Cardiac septum (tissue), 1 donor: ENCODE measurements at places on chromosomes 6 and 20. TPM values are rescaled to one million over a fixed set of nuclear protein-coding genes. Genes with fewer than 3 reads are reported as not detected.

- DNase-seq = no peak
Measured at GRCh38 chr6:133428295-133428694, 187.1 kb downstream of the EYA4 start.

- no peak for DNase-seq
Measured at GRCh38 chr6:9977411-9977810, 437.5 kb downstream of the TFAP2A start.

- DNase-seq = peak; percentile 90
Measured at GRCh38 chr20:46206025-46206424, 87.9 kb downstream of the CD40 start.

DNA sequence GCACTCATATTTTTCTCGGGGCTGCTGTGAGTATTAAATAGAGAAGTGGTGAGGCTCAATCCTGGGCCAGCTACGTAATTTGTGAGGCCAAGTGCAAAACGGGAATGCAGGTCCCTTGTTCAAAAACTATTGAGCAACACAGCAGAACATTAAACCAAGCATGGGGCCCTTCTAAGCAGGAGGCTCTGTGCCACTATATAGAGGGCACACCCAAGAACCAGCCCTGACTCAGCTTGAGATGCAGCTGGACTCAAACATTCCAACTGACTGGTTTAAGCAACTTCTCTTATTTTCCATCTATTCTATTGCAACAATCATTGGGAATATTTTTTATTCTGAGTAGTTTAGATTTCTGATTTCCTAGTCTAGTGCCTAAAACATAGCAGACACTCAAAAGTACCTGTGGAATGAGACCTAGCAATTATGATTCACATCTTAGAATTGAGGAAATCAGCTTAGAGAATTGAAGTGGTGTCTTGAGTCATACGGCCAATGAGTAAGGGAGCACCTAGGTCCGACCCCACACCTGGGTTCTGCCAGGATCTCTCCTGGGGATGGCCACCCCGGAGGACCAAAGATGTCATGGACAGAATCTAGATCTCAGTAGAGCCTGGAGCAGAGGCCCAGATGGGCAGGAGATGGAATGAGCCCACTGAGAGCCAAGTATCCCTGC lies 1.3 kb downstream of the SIRPB2 start:
- no peak for DNase-seq

DNA sequence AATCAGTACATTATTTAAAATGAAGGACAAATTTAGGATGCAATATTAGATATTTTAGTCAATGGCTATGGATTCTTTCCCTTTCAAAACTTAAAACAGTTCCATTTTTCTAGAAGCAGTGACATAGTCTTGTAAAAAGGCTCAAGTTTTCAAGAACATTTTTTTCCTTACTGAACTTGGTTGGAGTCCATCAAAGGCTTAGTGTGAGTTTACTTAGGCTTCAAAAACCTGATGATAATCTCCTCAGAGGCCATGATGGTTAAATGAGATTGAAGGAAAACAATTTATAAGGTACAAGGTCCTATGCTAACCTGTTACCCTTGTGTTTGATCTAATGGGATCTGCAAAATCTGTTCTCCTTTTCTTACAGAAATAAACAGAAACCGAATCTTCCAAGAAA lies 531.8 kb downstream of the UTRN start:
- DNase-seq = no peak

DNA sequence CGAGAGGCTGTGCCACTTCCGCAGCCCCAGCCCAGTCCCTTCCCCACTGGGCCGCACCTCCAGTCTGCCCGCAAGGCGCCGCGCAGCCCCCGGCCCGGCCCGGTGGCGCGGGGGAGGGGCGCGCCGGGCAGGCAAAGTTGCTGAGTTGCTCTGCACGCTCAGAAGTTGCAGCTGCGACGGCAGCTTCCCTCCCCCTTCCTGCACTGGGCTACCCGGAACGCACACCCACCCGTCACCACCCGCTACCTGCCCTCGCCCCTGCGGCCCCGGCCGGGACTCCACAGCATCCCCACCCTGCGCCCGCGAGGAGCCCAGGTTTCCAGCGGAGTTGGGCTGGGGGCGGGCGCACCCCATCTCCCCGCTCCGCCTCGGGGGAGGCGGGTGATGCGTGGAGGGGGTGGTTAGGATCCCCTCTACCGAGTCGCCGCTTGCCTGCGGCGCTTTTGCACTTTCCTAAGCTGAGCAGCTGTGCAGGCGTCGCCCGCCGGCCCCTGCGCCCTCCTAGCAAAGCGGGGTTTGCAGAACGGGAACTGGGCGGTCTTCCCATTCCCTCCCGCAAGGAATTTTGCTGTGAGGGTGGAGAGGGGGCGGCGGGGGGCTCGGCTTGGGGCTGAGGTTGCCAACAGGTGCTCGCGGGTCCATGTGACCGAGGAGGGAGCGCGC lies 55.9 kb upstream of the RREB1 start:
- peak; percentile 84 for DNase-seq

Gene CTCFL
- total RNA-seq = not detected

GRCh38 chr6:98131290-98131990 lies 702.9 kb upstream of the POU3F2 start:
- DNase-seq = no peak

- DNase-seq = no peak
Measured at GRCh38 chr6:86453232-86453631, 484.1 kb upstream of the HTR1E start.

GRCh38 chr6:109261811-109262210 lies 120.5 kb downstream of the CD164 start:
- DNase-seq = no peak

Gene FLRT3
- total RNA-seq = 0.22 TPM

Gene REM1
- total RNA-seq = 2.1 TPM

DNA sequence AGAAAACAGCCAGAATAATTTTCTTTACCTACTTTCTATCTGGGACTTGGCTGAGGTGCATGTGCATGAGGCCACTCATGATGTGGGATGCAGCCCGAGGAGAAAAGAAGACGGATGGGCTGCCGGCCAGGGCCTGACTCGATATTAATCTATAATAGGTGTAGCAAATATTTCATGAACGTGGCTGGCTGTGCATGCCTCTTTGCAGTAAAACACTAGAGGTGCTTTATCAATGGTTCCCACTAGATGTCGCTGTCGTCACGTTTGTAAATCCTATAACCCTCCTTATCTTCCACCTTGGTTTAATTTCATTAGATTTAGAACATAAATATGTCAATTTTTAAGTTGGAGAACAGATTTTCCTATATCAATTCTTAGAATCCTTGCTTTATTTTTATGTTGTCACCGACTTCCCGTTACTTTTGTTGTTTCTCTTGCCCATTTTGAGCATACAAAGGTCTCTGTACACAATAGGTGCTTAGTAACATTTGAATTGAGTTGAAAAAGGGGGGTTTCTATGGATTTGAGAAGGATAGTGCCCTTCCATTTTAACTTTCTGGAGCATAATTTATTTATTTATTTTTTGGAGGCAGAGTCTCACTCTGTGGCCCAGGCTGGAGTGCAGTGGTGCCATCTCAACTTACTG lies 19.6 kb upstream of the FERMT1 start:
- DNase-seq = no peak

DNA sequence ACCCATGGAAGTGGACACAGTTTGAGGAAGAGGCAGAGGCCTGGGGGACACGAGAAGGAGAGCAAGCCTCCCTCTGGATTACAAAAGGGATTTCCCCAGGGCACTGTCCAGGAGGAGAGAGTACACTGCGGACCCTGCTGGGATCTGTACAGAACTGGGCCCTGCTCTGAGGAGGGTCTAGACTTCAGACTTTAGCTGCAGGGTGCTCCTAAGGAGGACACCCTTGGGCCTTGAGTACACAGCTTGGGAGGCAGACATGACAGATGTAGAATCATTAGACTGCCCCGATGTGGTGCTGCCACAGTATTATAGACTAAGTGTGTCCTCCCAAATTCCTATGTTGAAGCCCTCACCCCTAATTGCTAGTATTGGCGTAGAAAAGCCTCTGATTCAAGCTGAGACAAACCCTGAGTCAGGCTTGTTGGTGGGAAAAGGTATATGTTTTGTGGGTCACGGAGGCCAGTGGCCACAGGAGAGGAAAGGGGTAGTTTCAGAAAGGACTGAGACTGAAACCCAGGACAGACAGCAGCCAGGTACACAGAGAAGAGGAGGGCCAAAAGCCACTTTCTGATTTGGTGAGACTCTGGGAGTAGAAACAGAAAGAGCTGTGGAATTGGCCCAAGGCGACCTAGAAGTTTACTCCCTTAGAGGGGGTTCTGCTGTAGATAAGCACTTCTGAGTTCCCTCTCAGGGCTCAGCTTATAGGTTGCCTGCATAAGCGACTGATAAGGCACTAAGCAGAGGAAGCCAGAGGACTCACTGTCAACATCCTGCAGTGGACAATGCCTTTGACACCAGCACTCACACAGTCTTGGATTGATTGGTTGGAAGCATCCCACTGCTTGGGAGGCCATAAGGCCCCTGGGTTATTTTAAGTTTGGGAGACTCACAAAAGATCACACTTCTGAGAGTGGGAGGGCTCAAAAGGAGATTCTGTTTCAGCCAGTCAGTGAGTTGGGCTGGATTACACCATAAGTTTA lies 16.5 kb upstream of the SH3BGRL2 start:
- DNase-seq = no peak

- DNase-seq = no peak
Measured at GRCh38 chr20:58664883-58665282, 13.8 kb downstream of the STX16 start.

GRCh38 chr6:13012977-13013680 lies 296.6 kb downstream of the PHACTR1 start:
- peak; percentile 77 for DNase-seq
